ENCODE measurements at places on chromosomes 13 and 19.

- DNase-seq: no peak
Measured at GRCh38 chr19:29194658-29195057, 18.3 kb downstream of the UQCRFS1 start.

DNA sequence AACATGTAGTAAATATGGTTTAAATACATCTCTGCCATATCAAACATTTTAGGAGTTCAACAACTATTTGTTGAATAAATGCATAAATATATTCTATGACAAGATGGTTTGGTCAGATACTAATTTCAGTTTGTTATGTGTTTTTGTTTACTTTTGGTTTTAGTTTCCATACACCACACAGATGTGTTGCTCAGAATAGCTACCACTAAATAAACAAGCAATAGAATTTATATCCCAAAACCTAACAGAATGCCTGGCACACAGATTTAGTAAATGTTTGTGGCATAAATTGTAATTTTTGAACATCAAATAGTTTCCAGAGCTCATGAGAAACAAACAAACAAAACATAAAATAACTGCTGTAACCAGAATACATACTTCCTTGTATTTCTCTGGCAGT lies 126.8 kb upstream of the ATXN8OS start:
- DNase-seq: no peak

- no peak for DNase-seq
Measured at GRCh38 chr13:74067818-74068217, 66.4 kb downstream of the KLF12 start.

DNA sequence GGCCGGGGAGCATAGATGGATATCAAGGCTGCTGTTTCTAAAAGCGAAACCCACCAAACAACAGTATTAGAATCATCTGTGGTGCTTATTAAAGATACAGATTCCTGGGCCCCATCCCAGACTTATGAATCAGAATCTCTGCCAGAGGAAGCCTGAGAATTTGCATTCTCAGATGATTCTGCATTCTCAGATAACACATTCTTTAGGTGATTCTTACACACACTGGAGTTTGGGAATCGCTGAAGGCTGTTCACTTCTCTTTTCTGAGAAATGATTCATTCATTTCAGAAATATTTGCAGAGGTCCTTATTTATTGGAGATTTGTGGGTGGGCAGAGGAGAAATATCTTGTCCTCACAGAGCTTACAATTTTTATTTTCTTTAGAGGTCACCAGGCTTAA lies 24.4 kb downstream of the ALOX5AP start:
- DNase-seq: no peak

- DNase-seq: no peak
Measured at GRCh38 chr19:53870485-53870844, 2.8 kb downstream of the MYADM start.
